T-helper 2 cell (primary cell): ENCODE measurements at places on chromosomes 16 and 17.

- DNase-seq = no peak
Measured at GRCh38 chr17:1755252-1755826, 6.5 kb upstream of the SERPINF1 start.

DNA sequence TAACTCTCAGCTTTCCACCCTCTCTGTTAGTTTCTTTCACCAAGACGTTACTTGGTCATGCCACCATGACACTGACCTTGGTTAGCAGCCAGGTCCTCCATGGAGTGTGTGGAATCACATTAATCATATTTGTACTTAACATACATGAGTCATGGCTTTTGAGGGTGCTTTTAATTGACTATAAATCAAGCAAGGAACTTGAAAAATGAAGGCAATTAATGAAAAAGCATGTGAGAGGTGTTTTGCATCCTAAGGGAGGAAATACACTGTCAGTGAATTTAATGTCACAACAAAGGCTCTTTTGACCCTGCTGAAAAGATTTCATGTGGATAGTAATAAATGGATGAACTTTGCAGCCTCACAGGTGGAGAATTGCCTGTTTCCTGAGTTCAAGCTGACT lies 240.7 kb downstream of the CDH13 start:
- no peak for DNase-seq

GRCh38 chr17:15996322-15996721 lies 3.2 kb downstream of the ZSWIM7 start:
- DNase-seq = no peak

GRCh38 chr16:23679274-23679985 lies 741 bp downstream of the PLK1 start:
- DNase-seq = no peak

GRCh38 chr17:7394452-7395191 lies at the start of gene PLSCR3:
Gene PLSCR3, minus strand, starts transcription at chr17:7394525. Its CDS starts 415 bp downstream, at chr17:7394110.
- peak; percentile 74 for DNase-seq

- no peak for DNase-seq
Measured at GRCh38 chr16:53457670-53458069, 23.4 kb downstream of the RBL2 start.

DNA sequence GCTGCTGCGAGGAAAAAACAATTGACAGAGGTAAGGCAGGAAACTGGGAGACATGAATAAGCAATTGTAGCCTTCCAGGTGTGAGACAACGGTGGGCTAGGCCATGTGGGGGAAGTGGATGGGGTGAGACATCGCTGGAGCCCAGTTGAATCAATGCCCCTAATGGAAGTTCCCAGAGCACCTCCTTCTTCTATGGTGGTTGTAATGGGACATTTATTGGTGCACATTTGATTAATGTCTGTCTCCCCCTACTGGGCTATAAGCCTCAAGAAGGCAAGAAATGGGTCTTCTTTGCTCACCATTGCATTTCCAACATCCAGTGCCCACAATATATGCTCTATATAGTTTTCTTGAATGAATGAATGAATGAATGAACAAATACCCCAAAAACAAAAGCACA lies 22.7 kb upstream of the CD300E start:
- no peak for DNase-seq

GRCh38 chr16:29854520-29855100 lies 8.4 kb downstream of the CDIPT start:
- no peak for DNase-seq

DNA sequence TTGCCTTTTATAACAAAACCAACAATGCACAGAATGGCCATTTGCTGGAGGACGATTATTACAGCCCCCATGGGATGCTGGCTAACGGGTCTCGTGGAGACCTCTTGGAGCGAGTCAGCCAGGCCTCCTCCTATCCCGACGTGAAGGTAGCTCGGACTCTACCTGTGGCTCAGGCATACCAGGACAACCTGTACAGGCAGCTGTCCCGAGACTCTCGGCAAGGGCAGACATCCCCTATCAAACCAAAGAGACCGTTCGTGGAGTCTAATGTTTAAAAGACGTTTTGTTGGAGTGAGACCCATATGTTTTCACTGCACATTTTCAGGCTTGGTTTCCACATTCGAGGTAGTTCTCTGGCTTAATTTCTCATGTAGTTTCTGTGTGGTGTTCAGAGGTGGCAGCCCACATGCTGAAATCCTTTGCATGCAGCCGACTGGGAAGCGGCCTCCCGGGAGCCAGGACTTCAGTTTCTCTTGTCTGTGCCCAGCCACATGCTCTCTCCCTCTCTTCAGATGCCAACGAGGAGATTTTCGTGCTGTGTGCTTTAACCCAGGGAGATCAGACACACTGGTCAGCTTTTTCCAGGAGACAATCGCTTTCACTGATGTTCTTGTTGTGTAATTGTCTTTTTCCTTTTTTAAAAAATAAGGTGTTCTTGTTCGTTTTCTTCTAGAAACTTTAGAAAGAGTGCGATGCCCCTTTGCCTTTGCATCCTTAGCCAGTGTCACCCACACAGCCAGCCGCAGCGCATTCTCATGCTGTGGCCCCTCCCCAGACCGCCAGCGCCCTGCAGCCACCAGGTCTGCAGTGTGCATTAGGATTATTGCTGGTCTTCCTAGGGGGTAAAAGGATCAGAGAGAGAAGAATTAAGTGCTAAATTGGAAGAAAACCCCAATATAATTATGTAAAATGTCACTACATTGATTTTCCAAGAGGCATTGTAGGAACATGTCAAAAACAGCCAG lies 24.1 kb downstream of the CYB561 start:
- DNase-seq = no peak

- DNase-seq = no peak
Measured at GRCh38 chr17:2792366-2793169, 3.7 kb upstream of the RAP1GAP2 start.

- DNase-seq = no peak
Measured at GRCh38 chr16:58009856-58010416, 8.7 kb downstream of the USB1 start.

GRCh38 chr17:11705111-11705510 lies 106.8 kb downstream of the DNAH9 start:
- DNase-seq = no peak

GRCh38 chr16:49926941-49927340 lies 71.0 kb upstream of the ZNF423 start:
- DNase-seq = no peak

GRCh38 chr17:2724784-2725164 lies 13.2 kb upstream of the CLUH start:
- DNase-seq = peak; percentile 69

DNA sequence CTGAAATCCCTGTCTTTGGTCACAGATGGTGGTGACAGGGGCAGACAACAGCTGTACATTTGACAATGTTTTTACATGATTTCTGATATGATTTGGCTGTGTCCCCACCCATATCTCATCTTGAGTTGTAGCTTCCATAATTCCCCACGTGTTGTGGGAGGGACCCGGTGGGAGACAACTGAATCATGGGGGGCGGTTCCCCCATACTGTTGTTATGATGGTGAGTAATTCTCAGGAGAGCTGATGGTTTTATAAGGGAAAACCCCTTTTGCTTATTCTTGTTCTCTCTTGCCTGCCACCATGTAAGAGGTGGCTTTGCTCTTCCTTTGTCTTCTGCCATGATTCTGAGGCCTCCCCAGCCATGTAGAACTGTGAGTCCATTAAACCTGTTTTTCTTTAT lies 353.9 kb downstream of the CPPED1 start:
- no peak for DNase-seq

GRCh38 chr16:77596261-77596660 lies 126.1 kb upstream of the NUDT7 start:
- no peak for DNase-seq

- no peak for DNase-seq
Measured at GRCh38 chr17:55324296-55324978, 59.7 kb downstream of the HLF start.

GRCh38 chr16:20903116-20903898 lies 2.7 kb downstream of the LYRM1 start:
- no peak for DNase-seq

DNA sequence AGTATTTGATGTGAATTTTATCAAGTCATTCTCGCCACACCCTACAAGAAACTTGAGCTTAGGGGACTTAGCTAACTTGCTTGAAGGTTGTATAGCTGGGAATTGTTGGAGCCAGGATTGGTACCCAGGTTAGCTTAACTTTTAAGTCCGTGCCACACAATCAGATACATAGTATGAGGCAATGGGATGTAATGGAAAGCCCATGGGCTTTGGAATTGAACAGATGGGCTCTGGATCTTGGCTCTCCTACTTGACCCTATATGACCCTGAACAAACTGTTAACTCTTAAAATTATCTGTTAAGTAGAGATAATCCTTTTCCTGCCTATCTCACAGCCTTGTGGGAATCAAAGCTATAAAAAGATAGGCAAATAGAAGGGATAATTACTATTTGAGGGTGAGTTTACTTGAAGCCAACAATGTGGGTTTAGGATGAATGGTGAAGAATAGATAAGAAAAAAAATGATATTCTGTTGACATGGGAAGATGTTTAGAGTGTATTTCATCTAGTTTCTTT lies 51.9 kb upstream of the CACNG3 start:
- DNase-seq = no peak

DNA sequence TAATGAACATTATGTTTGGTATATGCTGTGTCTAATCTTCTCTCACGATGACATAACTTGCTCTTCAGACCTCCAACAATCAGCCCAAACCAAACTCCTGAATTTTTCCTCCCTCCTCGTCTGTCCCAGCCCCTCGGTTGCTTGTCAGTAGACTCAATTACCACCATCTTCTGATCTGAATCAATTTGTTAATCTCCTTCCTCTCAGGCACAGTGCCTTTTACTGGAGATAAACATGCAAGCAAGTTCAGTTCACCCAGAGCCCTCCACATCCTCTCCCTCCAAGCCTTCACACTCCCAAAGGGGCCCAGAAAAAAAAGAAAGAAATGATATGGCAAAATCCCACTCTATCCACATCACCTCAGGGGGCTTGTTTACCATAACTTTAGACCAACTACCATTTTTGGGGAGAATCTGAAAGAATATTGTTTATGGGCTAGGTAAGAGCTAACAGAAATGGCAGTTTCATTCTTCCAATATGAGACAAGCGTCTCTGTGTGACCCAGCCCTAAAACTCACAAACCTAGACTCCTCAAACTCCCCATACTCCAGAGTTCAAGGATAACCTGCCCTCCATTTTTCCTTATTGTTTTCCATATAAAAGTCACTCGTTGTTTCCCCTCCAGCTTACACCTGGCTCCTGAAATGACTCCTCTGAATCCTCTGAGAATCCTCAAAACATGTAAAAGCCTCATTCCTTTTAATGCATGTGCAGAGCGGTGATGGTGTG lies 1.5 kb downstream of the TEX2 start:
- no peak for DNase-seq

DNA sequence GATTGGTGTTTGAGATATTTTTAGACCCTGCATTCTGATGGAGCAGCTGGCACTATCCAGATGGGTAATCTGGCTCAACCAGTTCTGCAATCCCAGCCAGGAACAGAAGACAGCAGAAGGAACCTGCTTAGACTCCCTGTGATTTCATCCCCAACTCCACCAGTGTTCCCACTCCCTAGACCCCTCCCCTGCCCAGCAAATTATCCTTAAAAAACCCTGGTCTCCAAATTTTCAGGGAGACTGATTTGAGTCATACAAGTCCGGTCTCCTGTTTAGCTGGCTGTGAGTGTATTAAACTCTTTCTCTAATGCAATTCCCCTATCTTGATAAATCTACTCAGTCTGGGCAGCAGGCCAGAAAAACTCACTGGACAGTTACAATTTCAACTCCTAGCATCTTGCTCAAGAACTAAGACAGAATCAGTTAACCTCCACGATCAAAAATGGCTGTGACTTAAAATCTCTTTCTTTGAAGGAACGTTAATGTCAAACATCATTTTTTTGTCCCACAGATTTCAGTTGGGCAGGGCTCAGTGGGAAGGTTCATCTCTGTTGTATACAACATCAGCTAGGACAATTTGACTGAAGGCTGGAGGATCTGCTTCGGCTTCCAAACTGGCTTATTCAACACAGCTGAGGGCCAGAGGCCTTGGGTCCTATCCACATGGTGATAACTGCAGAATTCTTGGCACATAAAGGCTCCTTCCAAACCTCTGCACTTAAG lies 4.9 kb upstream of the RBL2 start:
- no peak for DNase-seq

GRCh38 chr16:67562918-67563707 lies 787 bp downstream of the CTCF start:
- DNase-seq = peak; percentile 57

DNA sequence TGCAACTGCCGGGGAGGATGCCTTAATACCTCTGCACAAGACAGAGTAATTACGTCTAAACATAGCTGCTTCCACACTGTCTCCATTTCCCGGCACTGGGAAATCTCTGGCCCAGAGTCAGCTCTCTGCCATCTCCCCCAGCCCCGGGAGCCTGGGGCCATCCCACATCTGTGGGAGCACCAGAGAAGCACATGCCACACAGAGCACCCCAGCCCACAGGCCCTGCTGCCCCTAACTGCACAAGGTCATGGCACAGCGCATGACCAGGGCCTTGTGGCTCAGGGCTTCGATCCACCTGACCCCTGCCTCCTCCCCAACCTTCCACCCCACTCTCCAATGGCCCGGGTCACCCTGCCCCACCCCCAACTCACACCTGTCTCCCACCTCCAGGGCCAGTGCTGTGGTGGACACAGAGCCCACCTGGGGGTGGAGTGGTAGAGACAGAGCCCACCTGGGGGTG lies 36.6 kb upstream of the RBFOX3 start:
- no peak for DNase-seq

- DNase-seq = peak; percentile 61
Measured at GRCh38 chr17:78133971-78134898, 3.7 kb downstream of the TMC8 start.

DNA sequence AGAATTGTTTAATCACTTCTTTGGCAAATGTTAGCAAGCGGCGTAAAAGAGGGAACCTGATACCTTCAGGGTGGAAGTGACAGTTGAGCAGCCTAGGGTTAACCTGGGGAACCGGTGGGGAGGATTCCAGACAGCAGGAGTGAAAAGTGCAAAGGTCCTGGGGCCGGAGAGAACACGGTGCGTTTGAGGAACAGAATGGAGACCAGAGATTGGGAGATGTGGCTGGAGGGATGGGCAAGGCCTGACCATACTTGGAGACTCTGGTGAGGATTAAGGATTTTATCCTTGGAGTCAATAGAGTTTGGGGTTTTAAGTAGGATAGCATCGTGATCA lies 2.3 kb upstream of the ZNF500 start:
- DNase-seq = no peak
